ENCODE measurements at places on chromosomes 12 and 14. TPM values are rescaled to one million over a fixed set of nuclear protein-coding genes. Genes with fewer than 3 reads are reported as not detected.

The CARMIL3 gene
- 0.72 TPM for total RNA-seq

The CD27 gene
- total RNA-seq = 116 TPM

The SERPINA5 gene
- total RNA-seq = 0.90 TPM

The PTPRB gene
- total RNA-seq = 0.10 TPM

The MYH6 gene
- total RNA-seq = not detected

The PIWIL1 gene
- total RNA-seq = not detected

The LYZ gene
- total RNA-seq = 1.9 TPM

The PTCSC3 gene
- not detected for total RNA-seq

The CLEC4C gene
- total RNA-seq = 3.8 TPM

The ST8SIA1 gene
- total RNA-seq = not detected

The PLXNC1 gene
- total RNA-seq = 35.2 TPM

The REP15 gene
- total RNA-seq = not detected

The CCDC197 gene
- total RNA-seq = not detected

The GLS2 gene
- 3.7 TPM for total RNA-seq

The GPR84 gene
- 4.0 TPM for total RNA-seq

The PRR4 gene
- 1.6 TPM for total RNA-seq

The KCNC2 gene
- not detected for total RNA-seq

The OTOGL gene
- total RNA-seq = 0.56 TPM

The CABP1 gene
- total RNA-seq = 2.4 TPM

The ZFHX2 gene
- 1.8 TPM for total RNA-seq

The NPFF gene
- total RNA-seq = not detected

The MAP4K5 gene
- total RNA-seq = 36.1 TPM

The LIMA1 gene
- 63.4 TPM for total RNA-seq

The IFNG-AS1 gene
- 1.3 TPM for total RNA-seq

The SLC6A15 gene
- total RNA-seq = not detected

The CEP290 gene
- total RNA-seq = 15.7 TPM

The YLPM1 gene
- total RNA-seq = 45.1 TPM

The DPPA3 gene
- total RNA-seq = not detected

The TCP11L2 gene
- 1.9 TPM for total RNA-seq

The OR6C65 gene
- total RNA-seq = not detected

The SLC6A13 gene
- 0.61 TPM for total RNA-seq

The SMCO2 gene
- total RNA-seq = 0.27 TPM

The EPYC gene
- total RNA-seq = not detected

The PLEKHG7 gene
- total RNA-seq = 1.3 TPM

The SPX gene
- total RNA-seq = not detected

All from GM12878 (cell line).